ENCODE measurements at places on chromosomes 11 and 22. TPM values are rescaled to one million over a fixed set of nuclear protein-coding genes. Genes with fewer than 3 reads are reported as not detected.

VWCE gene
- total RNA-seq: 16.8 TPM

LRP5 gene
- total RNA-seq: 28.8 TPM

DEFB131B gene
- total RNA-seq: not detected

OR51E2 gene
- not detected for total RNA-seq

LRRC10B gene
- total RNA-seq: not detected

CCDC15 gene
- 0.64 TPM for total RNA-seq

VPREB1 gene
- not detected for total RNA-seq

MB gene
- not detected for total RNA-seq

TMEM151A gene
- not detected for total RNA-seq

LAYN gene
- 4.1 TPM for total RNA-seq

GAL gene
- total RNA-seq: 1.5 TPM

OR52N4 gene
- not detected for total RNA-seq

LRFN4 gene
- total RNA-seq: 16.8 TPM

NPAS4 gene
- not detected for total RNA-seq

HBB gene
- not detected for total RNA-seq

ISX gene
- not detected for total RNA-seq

IFTAP gene
- 19.8 TPM for total RNA-seq

UPK3A gene
- total RNA-seq: not detected

PRSS23 gene
- 173 TPM for total RNA-seq

UBQLN3 gene
- 0.24 TPM for total RNA-seq

SYNGR1 gene
- 10.9 TPM for total RNA-seq

GTPBP1 gene
- 25.2 TPM for total RNA-seq

SORL1 gene
- total RNA-seq: not detected

TMEM138 gene
- 15.7 TPM for total RNA-seq

SGSM1 gene
- total RNA-seq: 0.06 TPM

INPP5J gene
- not detected for total RNA-seq

NCAM1 gene
- 0.06 TPM for total RNA-seq

MUC15 gene
- not detected for total RNA-seq

RFPL1 gene
- not detected for total RNA-seq

KRTAP5-7 gene
- not detected for total RNA-seq

NRXN2 gene
- total RNA-seq: 15.9 TPM

GPHA2 gene
- not detected for total RNA-seq

NELL1 gene
- not detected for total RNA-seq

EPS8L2 gene
- 15.0 TPM for total RNA-seq

OR4S2 gene
- not detected for total RNA-seq

OR5A1 gene
- total RNA-seq: not detected

CCDC34 gene
- 2.7 TPM for total RNA-seq

AQP11 gene
- total RNA-seq: 0.39 TPM

ANGPTL5 gene
- total RNA-seq: 0.69 TPM

CABP4 gene
- total RNA-seq: not detected

PNPLA5 gene
- total RNA-seq: not detected

FOLR2 gene
- total RNA-seq: not detected

VSIG2 gene
- not detected for total RNA-seq

LMNTD2 gene
- total RNA-seq: 0.44 TPM

MS4A2 gene
- total RNA-seq: not detected

DEUP1 gene
- not detected for total RNA-seq

CNTF gene
- 0.73 TPM for total RNA-seq

MEI1 gene
- not detected for total RNA-seq

MRGPRX3 gene
- not detected for total RNA-seq

MORC2 gene
- total RNA-seq: 22.4 TPM

MYO7A gene
- 0.56 TPM for total RNA-seq

DKK3 gene
- total RNA-seq: 74.8 TPM
